Panc1 (cell line): ENCODE measurements at places on chromosomes 1 and 21.

DNA sequence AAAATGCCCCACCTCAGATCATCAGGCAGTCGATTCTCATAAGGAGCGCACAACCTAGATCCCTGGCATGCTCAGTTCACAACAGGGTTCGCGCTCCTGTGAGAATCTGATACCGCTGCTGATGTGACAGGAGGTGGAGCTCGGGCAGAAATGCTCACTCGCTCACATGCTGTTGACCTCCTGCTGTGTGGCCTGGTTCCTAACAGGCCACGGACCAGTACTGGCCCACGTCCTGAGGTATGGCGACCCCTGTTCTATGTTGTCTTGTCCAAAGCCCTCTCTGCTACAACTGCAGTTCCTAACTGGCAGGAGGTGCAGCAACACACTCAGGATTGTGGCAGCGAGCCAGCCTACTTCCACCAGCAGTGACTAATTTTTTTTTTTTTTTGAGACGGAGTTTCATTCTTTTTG lies 70.6 kb downstream of the CLSTN1 start:
- H3K4me1 ChIP-seq: no peaks in the 10 kb centered on the region
- H3K4me3 ChIP-seq: no peak overlapping the region
- no peak for DNase-seq
- no peak overlapping the region for H3K27ac ChIP-seq
- no peaks in the 10 kb centered on the region for H3K36me3 ChIP-seq
- no peaks in the 10 kb centered on the region for H3K27me3 ChIP-seq

- H3K27ac ChIP-seq: no peak overlapping the region
- H3K36me3 ChIP-seq: no peaks in the 10 kb centered on the region
Observed at GRCh38 chr1:17944646-17945045, 163.0 kb upstream of the IGSF21 start.

DNA sequence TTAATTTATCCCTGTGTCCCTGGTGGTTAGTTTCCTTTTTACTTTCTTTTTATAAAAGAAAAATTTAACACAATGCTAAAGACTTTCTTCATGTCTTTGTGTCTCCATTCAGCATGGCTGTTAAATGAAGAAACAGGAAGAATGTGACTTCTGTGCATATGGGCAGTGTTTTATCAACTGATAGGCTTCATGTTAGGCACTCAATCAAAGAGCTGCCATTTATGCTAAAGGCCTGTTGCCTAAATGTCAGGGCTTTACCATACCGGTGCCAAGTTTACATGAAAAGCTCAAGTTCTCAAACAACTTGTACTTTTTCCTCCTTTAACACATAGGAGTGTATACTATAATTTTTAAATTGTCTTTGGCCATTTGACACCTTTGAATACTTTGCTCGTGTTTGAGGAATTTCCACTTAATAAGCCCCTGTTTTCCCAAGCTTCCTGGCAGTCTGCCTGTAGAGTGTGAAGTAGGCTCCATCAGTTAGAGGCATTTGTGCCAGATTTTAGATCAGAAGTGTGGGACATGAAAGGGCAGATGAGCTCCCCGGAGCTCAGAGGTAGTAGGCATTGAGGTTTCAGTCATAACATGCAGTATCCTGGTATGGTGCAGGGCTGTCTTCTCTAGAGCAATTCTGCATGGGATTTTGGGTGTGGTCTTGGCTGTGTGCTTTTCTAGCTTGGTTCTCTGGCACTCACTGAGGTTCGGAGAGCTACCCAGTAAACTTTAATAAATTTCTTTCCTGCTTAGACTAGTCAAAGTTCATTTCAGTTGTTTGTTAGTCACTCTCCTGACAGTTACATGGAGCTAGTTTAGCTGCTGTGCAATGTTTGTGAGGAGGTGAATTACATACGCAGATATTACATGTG lies 119.0 kb downstream of the LEPR start:
- DNase-seq: no peak
- no peak overlapping the region for H3K4me3 ChIP-seq
- H3K27me3 ChIP-seq: no peaks in the 10 kb centered on the region
- H3K27ac ChIP-seq: no peak overlapping the region
- no peaks in the 10 kb centered on the region for H3K4me1 ChIP-seq
- H3K36me3 ChIP-seq: no peaks in the 10 kb centered on the region

- H3K4me1 ChIP-seq: no peaks in the 10 kb centered on the region
- no peak for DNase-seq
- no peaks in the 10 kb centered on the region for H3K36me3 ChIP-seq
- H3K4me3 ChIP-seq: no peak overlapping the region
- H3K27ac ChIP-seq: no peak overlapping the region
Observed at GRCh38 chr1:184649451-184649888, 105.2 kb downstream of the EDEM3 start.

DNA sequence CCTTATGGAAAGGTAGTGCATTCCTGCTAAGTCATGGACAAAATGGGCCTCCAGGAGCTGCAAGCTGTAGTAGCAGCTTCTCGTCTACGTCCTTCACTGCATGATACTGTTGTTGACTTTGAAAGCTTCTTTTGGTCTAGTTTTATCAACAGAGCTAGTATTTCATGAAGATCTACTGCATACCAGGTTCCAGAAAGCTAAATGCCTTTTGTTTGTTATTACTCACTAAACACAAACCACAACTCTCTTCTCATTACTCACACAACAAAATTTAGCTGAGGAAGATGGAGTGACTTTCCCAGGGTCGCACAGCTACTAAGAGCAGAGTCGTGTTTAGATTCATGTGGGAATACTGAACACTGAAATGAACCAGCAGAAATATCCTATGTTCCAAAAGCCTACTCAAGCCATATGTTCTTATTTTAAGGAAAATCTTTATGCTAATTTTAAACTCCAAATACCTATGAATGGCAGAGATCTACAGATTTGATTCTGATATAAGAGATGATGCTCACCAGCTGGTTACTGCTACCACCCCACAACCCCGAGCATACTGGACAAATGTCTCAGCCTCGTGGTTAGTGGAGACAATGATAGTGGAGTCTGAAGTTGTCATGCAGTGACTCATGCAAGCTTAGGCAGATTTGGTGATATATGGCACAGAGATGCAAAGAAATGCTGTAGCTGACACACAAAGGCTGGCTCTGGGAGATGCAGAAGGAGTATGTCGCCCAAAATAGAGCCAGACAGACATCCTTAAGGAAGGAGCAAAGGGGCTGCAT lies 20.6 kb downstream of the PGBD2 start:
- H3K4me1 ChIP-seq: no peaks in the 10 kb centered on the region
- no peaks in the 10 kb centered on the region for H3K27me3 ChIP-seq
- no peak overlapping the region for H3K4me3 ChIP-seq
- no peak for DNase-seq

- no peak overlapping the region for H3K4me3 ChIP-seq
- H3K36me3 ChIP-seq: no peaks in the 10 kb centered on the region
- H3K27ac ChIP-seq: no peak overlapping the region
- no peaks in the 10 kb centered on the region for H3K4me1 ChIP-seq
- DNase-seq: no peak
Observed at GRCh38 chr1:43312663-43313515, 12.1 kb downstream of the TIE1 start.

GRCh38 chr1:30399026-30399425 lies 324.4 kb downstream of the MATN1 start:
- H3K27me3 ChIP-seq: no peaks in the 10 kb centered on the region; the same call in 1 of the 2 replicates
- H3K4me1 ChIP-seq: no peaks in the 10 kb centered on the region
- H3K4me3 ChIP-seq: no peak overlapping the region

DNA sequence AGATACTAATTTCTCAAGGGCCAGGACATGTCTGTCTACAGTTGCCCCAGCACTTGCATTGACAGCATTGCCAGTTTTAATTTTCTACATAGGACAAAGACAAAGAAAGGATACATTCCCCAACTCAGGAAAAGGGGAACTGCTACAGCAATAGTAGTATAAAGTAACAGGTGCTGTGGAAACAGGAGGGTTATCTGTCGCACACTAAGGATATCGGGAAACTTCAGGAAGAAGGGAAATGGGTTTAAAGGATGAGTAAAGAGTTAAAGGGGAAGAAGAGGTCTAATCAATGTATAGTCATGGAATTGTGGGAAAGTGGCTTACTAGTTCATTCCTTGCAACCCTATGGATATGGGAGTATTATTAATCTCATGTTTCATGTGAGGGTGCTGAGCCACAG lies 16.2 kb downstream of the SYNC start:
- peaks cover 27% of the 10 kb centered on the region for H3K36me3 ChIP-seq
- no peaks in the 10 kb centered on the region for H3K27me3 ChIP-seq
- no peak overlapping the region for H3K4me3 ChIP-seq
